ENCODE measurements at places on chromosomes 3 and 15. TPM values are rescaled to one million over a fixed set of nuclear protein-coding genes. Genes with fewer than 3 reads are reported as not detected.

The PYGO1 gene
- 0.27 TPM for total RNA-seq

The PAQR5 gene
- 0.28 TPM for total RNA-seq

The JAGN1 gene
- 26.7 TPM for total RNA-seq

The EPHA3 gene
- total RNA-seq = 1.7 TPM

The CFAP100 gene
- not detected for total RNA-seq

The PLCD1 gene
- 18.1 TPM for total RNA-seq

The GOLGA8S gene
- 0.09 TPM for total RNA-seq

Measured in endothelial cell of coronary artery (primary cell).